ENCODE measurements at places on chromosomes 2 and 18.

DNA sequence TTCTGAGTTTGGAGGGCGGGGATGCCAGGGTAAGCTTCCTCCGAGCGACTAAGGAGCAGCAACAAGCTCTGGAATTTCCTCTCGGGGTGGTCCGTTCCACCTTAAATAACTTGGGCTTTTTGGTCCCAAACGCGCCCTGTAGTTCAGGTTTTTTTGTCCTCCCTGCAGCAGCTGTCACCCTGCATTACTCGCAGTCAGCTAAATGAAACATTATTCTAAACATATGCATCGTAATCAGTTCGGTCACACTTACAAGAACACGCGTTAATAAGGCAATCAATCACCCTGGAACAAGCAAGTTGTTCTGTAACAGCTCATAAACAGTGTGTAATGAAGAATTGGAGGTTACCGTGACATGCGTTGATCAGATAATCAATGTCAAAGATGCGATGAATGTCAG lies 8.3 kb downstream of the EVX2 start:
- DNase-seq, result no peak

GRCh38 chr2:239953418-239954061 lies 71.6 kb downstream of the NDUFA10 start:
- no peak for DNase-seq

GRCh38 chr2:201038855-201039254 lies 32.6 kb downstream of the HYCC2 start:
- no peak for DNase-seq

DNA sequence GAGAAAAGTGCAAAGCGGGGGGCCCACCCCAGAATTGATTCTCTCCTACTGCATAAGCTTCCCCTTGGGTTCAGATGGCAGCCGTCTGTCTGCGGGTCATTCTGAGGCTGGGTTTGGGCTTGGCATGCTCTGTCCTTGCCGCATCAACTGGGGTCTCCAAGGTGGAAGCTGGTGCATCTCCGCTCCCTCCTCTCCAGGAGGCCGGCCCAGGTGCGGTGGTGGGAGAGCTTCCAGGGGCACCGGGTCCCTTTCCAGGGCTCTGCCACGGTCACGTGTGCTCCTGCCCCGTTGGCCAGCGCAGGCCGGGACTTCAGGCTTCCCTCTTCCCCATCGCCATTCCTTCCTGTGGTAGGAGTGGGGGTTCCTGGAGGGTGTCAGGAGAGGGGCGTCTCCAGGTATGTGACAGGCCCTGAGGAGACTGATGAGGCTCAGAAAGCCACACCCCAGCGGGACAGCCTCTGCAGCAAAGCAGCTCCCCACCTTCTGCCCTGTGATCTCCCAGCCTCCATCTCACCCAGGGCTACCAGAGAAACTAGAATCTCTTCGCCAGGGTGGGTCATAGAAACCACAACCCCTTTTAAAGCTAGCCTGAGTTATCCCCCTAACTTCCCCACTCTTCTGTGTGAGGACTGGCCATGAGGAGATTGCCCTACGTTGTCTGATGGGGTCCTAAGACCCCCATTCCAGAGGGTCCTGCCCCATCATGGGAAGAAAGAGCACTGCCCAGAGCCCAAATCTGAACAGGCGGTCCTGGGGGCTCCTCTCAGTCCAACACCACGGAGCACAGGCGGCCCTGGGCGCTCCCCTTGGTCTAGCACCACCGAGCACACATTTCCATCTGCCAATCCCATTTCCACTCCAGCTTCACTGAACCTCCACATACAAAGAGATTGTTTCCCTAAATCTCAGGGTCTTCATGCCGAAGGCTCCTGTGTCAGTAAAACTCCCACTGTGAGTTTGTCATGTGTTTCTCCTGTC lies 76.6 kb downstream of the SLC66A2 start:
- DNase-seq, result no peak

GRCh38 chr2:143732076-143732475 lies 602.9 kb downstream of the ARHGAP15 start:
- DNase-seq, result peak; percentile 77
